Left hindlimb (tissue), 1 donor: ENCODE measurements at places on chromosomes 11 and 22.

- no peak for DNase-seq
Observed at GRCh38 chr11:19892876-19893275, 180.2 kb downstream of the NAV2 start.

- DNase-seq, result peak; percentile 48
Observed at GRCh38 chr22:40709752-40710413, 30.6 kb downstream of the MCHR1 start.

DNA sequence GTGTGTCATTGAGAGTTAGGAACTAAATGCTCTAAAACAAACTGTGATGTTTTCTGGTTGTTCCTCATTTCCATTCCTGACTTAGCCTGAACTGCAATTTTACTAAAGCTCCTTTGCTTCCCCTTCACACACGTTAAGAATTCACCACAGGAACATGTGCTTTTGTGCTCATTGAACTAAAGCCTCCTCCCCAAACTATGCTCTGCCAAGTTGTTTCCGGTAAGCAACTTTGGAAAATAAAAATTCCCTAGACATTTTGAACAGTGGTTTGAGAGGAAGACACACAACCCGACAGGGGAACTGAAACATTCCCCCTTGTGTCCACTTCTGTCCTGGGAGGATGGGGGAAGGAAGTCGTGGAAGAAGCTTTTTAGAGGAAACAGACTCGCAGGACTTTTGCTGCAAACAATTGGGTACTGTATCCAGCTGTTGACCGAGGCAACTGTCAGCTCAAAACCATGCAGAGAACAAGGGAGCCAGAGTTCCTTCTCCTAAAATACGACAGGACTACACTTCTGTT is 66.9 kb downstream of the GAB2 start:
- peak; percentile 53 for DNase-seq

DNA sequence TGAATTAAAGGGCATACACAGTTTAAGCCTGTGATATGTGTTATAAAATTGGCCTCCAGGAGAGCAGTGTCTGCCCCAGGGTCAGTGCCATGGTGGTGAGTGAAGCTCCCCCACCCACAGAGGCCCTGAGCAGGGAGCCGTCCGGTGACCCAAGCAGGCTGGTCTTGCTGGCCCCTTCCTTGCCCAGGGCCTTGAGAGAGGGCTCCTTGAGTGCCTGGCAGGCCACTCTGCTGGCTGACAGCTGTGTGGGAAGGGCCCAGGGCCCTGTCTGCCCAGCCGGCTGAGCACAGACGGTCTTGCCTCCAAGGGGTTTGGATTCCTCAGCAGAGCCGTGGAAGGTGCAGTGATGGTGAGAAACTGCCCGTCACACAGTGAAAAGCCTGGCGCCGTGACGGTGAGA is 25.9 kb downstream of the PTDSS2 start:
- no peak for DNase-seq

DNA sequence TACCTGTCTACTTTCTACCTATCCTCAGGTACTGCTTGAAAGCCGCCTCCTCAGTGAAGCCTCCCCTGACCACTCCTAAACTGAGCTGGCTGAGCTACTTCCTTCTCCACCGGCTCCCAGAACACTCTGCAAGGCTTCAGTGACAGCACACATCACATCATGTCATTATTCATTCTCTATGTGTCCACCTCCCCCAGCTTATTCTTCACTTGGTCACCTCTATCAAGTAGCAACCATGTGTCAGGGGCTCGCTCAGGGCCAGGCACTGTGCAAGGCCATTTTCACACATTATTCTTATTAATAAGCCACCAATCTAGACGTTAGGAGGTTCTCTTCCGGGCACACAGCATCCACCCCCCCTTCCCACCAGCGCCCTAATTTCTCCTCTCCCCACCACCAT is 3.7 kb upstream of the ELFN2 start:
- no peak for DNase-seq

- peak; percentile 15 for DNase-seq
Observed at GRCh38 chr11:3136546-3137455, 28.3 kb downstream of the OSBPL5 start.

DNA sequence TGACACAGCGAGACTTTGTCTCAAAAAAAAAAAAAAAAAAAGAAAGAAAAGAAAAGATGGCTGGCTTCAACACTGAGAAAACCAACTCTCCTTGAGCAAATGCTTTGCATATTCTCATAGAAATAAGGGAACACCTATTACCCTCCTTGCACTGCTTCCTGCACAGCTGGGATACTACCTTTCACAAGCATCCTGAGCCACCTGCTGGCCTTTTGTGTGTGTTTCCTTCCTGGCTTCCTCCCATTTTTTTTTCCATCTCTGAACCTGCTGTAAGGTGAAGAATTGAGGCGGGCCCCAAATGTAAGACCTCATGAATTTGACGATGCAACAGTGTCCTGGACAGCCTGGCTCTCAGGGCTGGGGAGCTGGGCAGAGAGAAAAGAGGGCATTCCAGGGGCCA is 1.9 kb upstream of the RFPL3 start:
- no peak for DNase-seq

- DNase-seq, result no peak
Observed at GRCh38 chr22:36397131-36398093, 9.6 kb upstream of the MYH9 start.
